Activated CD4-positive, alpha-beta T cell treated with anti-CD3 and anti-CD28 coated beads for 48 hours (primary cell): ENCODE measurements at places on chromosomes 16 and 17.

- no peak for DNase-seq
These were observed 48.9 kb downstream of the SNX29 start for GRCh38 chr16:12025472-12025871.

GRCh38 chr17:74603037-74603635, 11.1 kb upstream of the CD300LD start:
- no peak for DNase-seq

- DNase-seq, result no peak
These were observed 383.6 kb downstream of the UTP18 start for GRCh38 chr17:51643702-51644490.

GRCh38 chr17:64038331-64039105, 18.1 kb upstream of the ICAM2 start:
- DNase-seq, result no peak

DNA sequence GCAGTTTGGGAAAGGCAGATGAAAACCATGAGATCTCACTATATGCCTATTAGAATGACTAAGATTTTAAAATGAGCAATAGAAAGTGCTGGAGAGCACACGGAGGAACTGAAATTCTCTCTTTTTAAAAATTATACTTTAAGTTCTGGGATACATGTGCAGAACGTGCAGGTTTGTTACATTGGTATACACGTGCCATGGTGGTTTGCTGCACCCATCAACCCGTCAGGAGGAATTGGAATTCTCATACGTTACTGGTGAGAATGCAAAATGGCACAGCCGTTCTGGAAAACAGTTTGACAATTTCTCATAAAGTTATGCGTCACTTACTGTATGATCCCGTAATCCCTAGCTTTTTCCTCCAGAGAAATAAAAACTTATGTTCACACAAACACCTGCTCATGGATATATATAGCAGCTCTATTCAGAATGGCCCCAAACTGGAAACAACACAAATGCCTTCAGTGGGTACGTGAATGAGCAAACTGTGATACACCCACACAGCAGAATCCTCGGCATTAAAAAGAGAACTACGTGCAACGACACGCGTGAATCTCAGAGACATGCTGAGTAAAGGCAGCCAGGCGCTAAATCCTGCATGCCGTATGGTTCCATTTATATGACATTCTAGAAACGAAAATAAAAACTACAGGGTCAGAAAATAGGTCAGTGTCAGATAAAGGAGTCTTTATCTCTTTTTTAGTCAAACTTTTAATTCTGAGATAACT, 11.8 kb downstream of the PIK3R6 start:
- DNase-seq, result no peak

GRCh38 chr16:56263711-56264608, 72.7 kb downstream of the GNAO1 start:
- no peak for DNase-seq
